Activated CD4-positive, alpha-beta T cell treated with anti-CD3 and anti-CD28 coated beads for 24 hours (primary cell): ENCODE measurements at places on chromosomes 11 and 22.

DNA sequence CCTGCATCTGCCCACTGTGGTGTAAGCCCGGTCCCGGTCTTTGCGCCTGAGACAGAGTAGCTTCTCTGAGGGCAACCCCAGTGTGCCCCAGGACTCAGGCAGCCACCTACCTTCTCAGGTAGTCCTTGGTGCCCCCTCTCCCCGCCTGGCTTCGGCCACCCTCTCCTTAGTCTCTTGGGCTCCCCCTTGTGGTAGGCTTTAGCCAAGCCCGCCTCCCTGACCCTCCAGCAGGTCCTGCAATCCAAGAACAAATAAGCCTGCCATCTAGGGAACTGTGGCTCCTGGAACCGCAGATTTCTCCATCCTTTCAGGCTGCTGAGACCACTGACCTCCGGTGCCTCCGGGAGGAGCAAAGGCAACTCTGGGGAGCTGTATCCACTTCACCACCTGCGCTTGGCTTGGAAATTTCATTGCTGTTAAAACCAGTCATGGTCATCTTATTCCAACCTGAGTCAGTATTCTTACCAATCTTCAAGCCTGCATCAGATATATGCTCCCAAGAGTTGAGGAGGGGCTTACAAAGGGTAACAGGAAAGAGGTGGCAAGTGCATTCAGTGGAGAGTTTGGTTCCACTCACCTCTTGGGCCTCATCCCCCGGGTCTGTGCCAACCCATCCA lies 52.8 kb upstream of the TENM4 start:
- DNase-seq = peak; percentile 11

- peak; percentile 44 for DNase-seq
Observed at GRCh38 chr11:68213135-68213515, at the start of gene KMT5B. TSS of gene KMT5B (minus strand) at chr11:68213296. CDS start at chr11:68190076, 23,220 bp downstream.

DNA sequence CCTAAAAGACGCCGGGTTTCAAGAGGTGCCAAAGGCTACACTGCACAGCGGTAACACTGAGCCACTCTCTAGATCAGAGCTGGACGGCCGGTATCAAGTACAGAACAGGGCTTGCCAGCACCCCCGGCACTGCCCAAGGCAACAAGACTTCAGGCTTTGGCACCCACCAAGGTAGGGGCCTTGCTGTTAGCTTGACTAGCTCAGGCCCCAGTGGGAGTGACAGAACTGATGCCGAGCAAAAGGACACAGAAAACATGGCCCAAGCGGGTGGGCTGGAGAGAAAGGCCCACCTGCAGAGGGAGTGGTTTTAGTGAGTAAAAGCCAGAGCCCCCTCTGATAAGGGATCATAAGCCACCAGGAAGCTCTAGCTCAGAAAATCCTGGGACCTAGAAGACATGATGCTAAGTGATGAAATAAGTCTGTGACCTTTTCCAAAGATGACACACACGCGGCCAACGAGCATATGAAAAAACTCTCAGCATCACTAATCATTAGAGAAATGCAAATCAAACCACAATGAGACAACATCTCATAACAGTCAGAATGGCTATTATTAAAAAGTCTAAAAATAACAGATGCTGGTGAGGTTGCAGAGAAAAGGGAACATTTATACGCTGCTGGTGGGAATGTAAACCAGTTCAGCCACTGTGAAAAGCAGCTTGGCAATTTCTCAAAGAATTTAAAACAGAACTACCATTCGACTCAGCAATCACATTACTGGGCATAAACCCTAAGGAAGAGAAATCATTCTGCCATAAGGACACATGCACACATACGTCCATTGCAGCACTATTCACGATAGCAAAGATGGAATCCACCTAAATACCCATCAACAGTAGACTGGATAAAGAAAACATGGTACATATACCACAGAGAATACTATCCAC lies 12.9 kb downstream of the EHD1 start:
- no peak for DNase-seq

DNA sequence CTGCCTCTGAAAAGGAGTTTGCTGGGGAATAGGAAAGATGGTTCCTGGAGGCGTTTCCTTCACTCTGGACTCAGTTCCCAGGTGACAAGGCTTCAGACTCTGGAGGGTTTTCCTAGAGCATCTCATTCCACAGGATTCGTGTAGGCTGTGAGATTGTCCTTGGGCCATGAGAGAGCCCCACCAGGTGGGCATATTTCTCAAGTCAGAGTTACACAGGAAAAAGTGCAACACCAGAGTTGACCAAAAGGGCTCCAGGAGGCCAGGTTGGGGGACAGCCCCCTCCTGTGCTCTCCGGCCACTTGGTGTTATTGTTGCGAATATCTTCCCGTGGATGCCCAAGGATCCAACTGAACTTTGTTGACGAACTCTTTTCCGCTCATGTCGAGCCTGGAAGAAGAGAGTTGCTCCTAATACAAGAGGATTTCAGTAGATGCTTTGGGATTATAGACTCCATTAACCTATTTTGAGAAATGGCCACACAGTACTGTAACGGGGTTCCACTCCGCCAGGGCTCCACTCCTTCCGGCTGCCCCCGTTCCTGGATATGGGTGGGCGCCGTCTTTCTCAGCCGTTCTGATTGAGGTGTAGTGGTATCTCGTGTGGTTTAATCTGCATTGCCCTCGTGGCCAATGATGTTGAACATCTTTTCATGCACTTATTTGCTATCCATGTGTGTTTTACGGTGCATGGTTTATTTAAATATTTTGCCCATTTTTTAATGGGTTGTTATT lies 580.3 kb downstream of the BRD1 start:
- no peak for DNase-seq
